ENCODE measurements at places on chromosomes 6 and 20.

DNA sequence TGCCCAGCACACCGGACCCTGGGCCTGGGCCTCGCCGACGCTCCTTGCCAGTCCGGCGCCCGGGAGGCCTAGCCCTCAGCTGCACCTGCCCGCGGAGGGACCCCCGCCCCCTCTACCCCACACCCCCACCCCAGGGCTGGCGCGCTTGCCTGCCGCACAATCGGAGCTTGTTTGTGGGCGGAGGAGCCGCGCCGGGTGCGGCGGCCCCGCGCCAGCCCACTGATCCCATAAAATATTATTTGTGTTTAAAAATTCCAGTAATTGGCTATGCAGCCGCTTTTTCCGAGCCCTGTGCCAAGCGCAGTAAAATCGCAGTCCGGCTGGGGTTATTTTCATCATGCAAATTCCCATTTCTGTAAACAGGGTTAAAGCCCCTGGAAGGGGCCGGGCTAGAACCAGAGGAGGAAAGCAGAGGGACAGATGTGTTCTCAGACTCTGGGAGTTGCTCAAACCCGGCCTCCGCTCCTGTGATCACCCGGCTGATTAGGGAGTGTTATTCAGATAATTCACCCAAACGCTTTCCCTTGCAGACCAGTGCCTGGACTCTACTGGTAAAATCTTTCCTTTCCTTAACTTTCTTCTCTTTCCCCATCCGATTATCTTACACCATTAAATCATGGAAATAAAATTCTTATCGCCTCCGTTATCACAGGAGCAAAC lies 93.1 kb downstream of the NCR2 start:
- no peak for DNase-seq

DNA sequence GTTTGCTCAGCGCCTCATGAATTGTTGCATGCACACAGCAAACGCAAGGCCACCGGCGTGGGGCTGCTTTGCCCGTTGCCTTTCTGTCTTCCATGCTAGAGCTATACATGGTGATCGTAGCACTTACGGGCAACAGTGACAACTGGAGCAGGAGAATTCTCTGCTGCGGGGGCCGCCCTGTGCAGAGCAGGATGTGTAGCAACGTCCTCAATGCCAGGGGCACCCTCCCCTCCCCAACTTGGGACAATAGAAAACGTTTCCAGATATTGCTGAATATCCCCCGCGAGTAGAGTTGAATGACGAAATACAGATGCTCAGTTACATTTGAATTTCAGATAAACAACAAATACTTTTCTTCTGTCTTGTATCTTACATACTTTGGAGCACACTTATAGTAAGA lies 198.7 kb downstream of the TFAP2C start:
- DNase-seq, result no peak

DNA sequence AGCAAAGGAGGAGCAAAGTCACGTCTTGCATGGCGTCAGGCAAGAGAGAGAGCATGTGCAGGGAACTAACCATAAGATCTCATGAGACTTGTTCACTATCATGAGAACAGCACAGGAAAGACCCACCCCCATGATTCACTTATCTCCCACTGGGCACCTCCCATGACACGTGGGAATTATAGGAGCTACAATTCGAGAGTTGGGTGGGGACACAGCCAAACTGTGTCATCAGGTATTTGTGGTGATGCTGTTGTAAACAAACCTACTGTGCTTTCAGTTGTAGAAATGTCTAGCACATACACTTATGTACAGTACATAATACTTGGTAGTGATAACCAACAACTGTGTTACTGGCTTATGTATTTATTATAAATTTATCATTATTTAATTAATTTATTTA lies 128.3 kb downstream of the UTRN start:
- no peak for DNase-seq

GRCh38 chr20:61271312-61272231 lies 19.5 kb downstream of the CDH4 start:
- DNase-seq, result peak; percentile 23

- no peak for DNase-seq
Observed at GRCh38 chr6:99099243-99099642, 151.5 kb upstream of the FBXL4 start.

DNA sequence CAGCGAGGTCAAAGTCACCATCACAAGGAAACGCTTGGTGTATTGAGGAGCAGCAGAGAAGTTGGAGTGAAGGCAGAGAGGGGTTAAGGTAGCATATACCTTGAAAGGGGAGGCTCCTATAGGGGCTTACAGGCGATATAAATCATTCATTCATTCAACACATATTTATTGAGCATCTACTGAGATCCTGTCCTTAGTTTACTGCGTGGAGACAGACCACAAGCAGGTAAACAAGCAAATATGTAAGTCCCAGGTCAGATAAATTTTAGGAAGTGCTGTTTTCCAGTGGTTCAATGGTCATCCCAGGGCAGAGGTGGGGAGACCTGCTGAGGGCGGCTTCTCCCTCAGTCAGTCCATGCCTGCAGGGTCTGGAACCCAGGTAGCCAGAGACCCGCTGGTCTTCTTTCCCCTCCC lies 761 bp upstream of the DNMT3B start:
- DNase-seq, result no peak

Measured in NCI-H187 (cell line).